ENCODE measurements at places on chromosomes 5 and 9. TPM values are rescaled to one million over a fixed set of nuclear protein-coding genes. Genes with fewer than 3 reads are reported as not detected.

Gene FLT4
- under 0.01 TPM for total RNA-seq

Gene OR13F1
- total RNA-seq, result not detected

Gene SERINC5
- 13.8 TPM for total RNA-seq

Gene ASTN2
- 5.6 TPM for total RNA-seq

Gene KIF20A
- total RNA-seq, result 60.0 TPM

Gene TOPORS
- 25.1 TPM for total RNA-seq

Gene LRRTM2
- total RNA-seq, result 0.32 TPM

Gene PCA3
- not detected for total RNA-seq

Gene EGFL7
- 9.9 TPM for total RNA-seq

Gene KCNT1
- not detected for total RNA-seq

Gene HARS2
- total RNA-seq, result 29.6 TPM

Gene FIBCD1
- total RNA-seq, result 4.3 TPM

Gene UBE2QL1
- not detected for total RNA-seq

Gene CDKN2B
- total RNA-seq, result 58.3 TPM

Gene ICE1
- 31.2 TPM for total RNA-seq

Gene CCL27
- not detected for total RNA-seq

Gene SLC36A2
- not detected for total RNA-seq

Gene SPATA31A3
- not detected for total RNA-seq

Gene ARID3C
- not detected for total RNA-seq

Gene CATSPER3
- total RNA-seq, result not detected

Gene PCDHGC4
- 2.6 TPM for total RNA-seq

Gene CYFIP2
- 11.6 TPM for total RNA-seq

Gene CFAP77
- total RNA-seq, result not detected

Gene KIF4B
- not detected for total RNA-seq

Gene PCDHB8
- total RNA-seq, result under 0.01 TPM

Gene PCDHGA11
- total RNA-seq, result 11.0 TPM

Gene ARSI
- total RNA-seq, result 13.8 TPM

Gene IFNK
- not detected for total RNA-seq

Gene NOXA1
- not detected for total RNA-seq

Gene RGS7BP
- total RNA-seq, result not detected

Gene WHRN
- total RNA-seq, result 1.3 TPM

Gene SPINK7
- not detected for total RNA-seq

Gene FST
- total RNA-seq, result 52.5 TPM

Gene FOXD4L5
- total RNA-seq, result under 0.01 TPM

Gene MYOZ3
- under 0.01 TPM for total RNA-seq

Gene TAF11L8
- not detected for total RNA-seq

Gene CDH9
- not detected for total RNA-seq

Gene INSL4
- not detected for total RNA-seq

Data from fibroblast of villous mesenchyme (primary cell).